CD4-positive, alpha-beta T cell (primary cell): ENCODE measurements at places on chromosomes 5 and 9.

DNA sequence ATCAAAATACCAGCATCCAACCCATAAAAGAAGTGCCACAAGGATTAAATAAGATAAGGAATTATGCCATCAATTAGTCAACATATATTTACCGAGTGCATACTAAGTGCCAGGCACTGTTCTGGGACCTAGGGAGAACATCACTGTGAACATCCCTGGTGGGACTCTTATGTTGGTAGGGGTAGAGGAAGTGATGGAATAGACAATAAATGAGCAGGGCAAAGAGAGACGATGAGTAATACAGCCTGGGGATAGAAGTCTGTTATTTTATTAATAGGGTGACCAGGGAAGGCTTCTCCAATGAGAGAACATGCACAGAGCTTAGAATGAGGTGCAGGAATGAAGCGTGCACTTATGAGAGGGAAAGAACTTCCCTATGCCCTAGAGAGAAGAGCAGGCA lies 47.4 kb upstream of the VLDLR start:
- H3K27me3 ChIP-seq = no peaks in the 10 kb centered on the region
- DNase-seq = no peak
- no peaks in the 10 kb centered on the region for H3K36me3 ChIP-seq
- H3K4me1 ChIP-seq = no peaks in the 10 kb centered on the region
- H3K4me3 ChIP-seq = no peak overlapping the region
- H3K27ac ChIP-seq = no peak overlapping the region

- no peak for DNase-seq
- peaks cover 5% of the 10 kb centered on the region for H3K27me3 ChIP-seq
- H3K27ac ChIP-seq = no peak overlapping the region
- H3K4me1 ChIP-seq = no peaks in the 10 kb centered on the region
- no peak overlapping the region for H3K4me3 ChIP-seq
- H3K36me3 ChIP-seq = no peaks in the 10 kb centered on the region
Observed at GRCh38 chr5:112604732-112605630, 132.7 kb upstream of the APC start.

DNA sequence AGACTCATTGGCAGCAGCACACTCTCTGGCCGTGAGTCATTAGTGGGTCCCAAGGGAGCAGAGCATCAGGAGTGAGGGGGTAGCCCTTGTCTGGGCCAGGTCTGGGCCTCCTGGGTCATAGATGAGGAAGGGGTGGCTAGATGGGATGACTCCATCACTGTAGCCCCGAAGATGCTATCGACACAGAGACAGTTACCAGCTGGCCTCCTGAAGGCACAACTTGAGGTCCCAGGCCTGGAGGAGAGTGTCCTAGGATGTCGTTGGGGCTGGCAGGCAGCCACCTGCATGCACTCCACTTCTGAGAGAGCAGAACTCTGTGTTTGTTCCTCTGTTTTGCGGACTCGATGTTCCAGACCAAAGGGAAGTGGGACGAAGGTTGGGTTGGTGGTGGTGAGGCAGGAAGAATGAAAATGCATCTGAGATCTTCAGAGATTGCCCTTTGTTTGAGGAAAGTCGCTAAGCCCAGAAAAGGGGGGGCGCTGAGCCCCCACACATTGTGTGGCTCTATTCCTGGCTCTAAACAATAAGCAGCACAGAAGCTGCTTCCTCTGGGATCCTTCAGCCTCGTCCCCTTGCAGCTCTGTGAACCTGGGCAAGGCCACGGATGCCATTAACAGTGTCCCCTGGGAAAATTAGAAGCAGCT lies 4.7 kb downstream of the BTNL9 start:
- no peak overlapping the region for H3K27ac ChIP-seq
- H3K4me1 ChIP-seq = no peaks in the 10 kb centered on the region
- no peaks in the 10 kb centered on the region for H3K36me3 ChIP-seq
- DNase-seq = no peak

DNA sequence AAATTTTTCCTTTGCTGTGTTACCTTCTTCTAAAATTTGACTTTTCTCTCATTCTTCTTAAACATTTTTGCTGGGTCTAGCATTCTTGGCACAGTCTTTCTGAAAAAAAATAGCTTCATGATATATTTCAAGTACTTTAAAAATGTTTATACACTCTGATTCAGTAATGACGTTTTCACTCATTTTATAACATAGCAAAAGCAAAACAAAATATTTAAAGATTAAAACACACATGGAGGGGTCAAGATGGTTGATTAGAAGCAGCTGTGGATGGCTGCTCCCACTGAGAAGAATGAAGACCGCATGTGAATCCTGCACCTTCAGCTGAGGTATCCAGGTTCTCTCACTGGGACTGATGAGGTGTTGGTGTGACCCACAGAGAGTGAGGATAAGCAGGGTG lies 188.2 kb downstream of the SGCD start:
- no peak overlapping the region for H3K27ac ChIP-seq
- H3K36me3 ChIP-seq = no peaks in the 10 kb centered on the region
- no peak overlapping the region for H3K4me3 ChIP-seq
- H3K4me1 ChIP-seq = no peaks in the 10 kb centered on the region

- H3K4me1 ChIP-seq = no peaks in the 10 kb centered on the region
- H3K27me3 ChIP-seq = no peaks in the 10 kb centered on the region
- H3K27ac ChIP-seq = no peak overlapping the region
- H3K36me3 ChIP-seq = no peaks in the 10 kb centered on the region
- DNase-seq = no peak
Observed at GRCh38 chr9:18149471-18150011, 324.4 kb upstream of the ADAMTSL1 start.

- H3K27ac ChIP-seq = no peak overlapping the region
- no peak for DNase-seq
- no peaks in the 10 kb centered on the region for H3K27me3 ChIP-seq
- H3K36me3 ChIP-seq = no peaks in the 10 kb centered on the region
Observed at GRCh38 chr5:97420646-97421045, 237.6 kb upstream of the RIOK2 start.

DNA sequence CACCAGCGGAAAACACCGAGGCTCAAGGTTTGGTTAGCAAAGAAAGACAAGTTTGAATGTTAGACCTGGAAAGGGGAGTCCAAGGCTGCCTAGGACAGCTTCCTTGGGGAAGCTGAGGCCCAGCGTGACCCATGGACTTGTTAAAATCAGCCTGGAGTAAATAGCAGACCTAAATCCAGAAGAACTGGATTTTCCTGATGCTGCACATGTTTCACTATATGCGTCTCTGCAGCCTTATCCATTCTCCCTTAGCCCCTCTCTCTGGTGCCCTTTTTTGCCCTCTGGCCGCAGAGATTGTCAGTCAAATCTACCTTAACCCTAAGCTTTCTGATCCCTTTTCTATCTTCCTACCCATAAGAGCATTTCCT lies 119.9 kb downstream of the NTRK2 start:
- DNase-seq = no peak
- H3K27me3 ChIP-seq = no peaks in the 10 kb centered on the region
- H3K4me3 ChIP-seq = no peak overlapping the region
- no peaks in the 10 kb centered on the region for H3K4me1 ChIP-seq

GRCh38 chr5:163653526-163653925 lies 148.1 kb downstream of the MAT2B start:
- H3K4me3 ChIP-seq = no peak overlapping the region
- H3K27ac ChIP-seq = no peak overlapping the region
- no peaks in the 10 kb centered on the region for H3K4me1 ChIP-seq
- no peak for DNase-seq
- H3K36me3 ChIP-seq = no peaks in the 10 kb centered on the region

DNA sequence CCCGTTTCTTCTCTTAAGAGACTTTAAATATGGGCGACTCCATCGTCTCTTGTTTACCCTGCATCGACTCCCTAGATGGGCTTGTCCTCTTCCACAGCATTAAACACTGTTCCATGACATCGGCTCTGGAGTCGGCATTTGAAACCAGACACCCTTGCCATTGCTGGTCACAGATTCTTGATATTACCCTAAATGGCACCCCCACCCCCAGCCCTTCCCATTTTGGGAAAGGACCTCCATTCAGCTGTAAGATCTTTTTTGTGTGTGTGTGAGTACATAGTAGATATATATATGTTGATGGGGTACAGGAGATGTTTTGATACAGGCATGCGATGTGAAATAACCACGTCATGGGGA lies 51.1 kb upstream of the SH3PXD2B start:
- no peak for DNase-seq
- no peak overlapping the region for H3K4me3 ChIP-seq
- H3K36me3 ChIP-seq = no peaks in the 10 kb centered on the region
- peaks cover 5% of the 10 kb centered on the region for H3K27me3 ChIP-seq

- no peak overlapping the region for H3K4me3 ChIP-seq
- no peak overlapping the region for H3K27ac ChIP-seq
- no peak for DNase-seq
Observed at GRCh38 chr5:147188200-147189108, 46.4 kb upstream of the STK32A start.

DNA sequence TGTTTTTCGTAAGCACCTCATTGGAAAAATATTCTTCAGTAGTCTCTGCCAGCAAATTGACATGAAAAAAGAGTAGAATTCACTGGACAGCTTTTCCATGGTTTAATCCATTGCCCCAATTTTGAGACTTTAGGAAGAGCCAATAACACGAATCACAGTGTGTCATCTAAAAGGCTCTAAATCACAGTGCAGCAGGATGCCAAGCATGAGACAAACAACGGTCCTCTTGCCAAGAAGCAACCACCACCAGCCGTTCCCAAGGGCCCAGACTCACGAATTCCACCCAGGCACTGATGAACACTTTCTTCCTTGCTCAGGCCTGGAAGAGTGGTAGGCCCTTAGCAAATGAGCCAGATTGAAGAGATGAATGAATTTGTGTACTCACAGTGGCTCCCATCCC lies 18.3 kb upstream of the IRX4 start:
- no peaks in the 10 kb centered on the region for H3K36me3 ChIP-seq
- H3K27me3 ChIP-seq = peaks cover 13% of the 10 kb centered on the region

DNA sequence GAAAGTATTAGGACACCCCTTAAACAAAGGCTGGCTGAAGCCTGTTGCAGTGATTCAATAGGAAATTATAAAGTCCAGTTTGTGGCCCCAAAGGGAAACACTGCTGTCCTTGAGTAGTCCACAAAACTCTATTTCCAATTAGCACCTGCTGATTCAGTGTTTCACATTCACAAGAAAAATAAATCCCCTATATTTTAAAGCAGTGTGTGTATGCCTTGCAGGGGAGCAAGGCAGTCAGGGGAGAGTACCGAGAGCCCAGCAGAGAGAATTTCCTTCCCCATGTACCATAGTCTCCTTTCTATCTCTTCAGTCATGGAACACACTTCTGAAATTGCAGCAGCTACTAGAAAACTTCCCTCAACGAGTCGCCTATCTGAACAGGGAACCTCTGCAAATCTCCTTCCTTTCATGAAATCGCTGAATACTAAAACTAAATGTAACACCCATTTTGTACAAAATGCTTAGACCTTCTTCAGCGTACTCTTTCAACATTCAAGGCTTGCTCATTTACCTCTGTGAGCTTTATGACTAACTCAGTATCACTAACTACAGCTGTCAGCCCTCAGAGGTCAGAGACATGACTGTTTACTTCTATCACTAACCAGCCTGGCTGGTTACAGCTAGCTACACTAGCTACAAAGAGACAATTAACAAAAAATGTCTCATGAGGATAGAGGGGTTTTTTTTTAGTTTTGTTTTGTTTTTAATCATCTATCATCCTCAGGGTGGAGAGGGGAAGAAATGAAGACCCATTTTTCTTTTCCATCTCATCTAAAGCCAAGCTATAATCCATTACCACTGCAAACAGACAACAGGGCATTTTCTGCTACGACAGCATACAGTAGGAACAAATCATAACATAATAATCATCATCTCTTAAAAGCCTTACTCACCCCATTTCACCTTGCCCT lies 188.7 kb downstream of the EBF1 start:
- DNase-seq = no peak
- no peak overlapping the region for H3K27ac ChIP-seq
- no peaks in the 10 kb centered on the region for H3K4me1 ChIP-seq

DNA sequence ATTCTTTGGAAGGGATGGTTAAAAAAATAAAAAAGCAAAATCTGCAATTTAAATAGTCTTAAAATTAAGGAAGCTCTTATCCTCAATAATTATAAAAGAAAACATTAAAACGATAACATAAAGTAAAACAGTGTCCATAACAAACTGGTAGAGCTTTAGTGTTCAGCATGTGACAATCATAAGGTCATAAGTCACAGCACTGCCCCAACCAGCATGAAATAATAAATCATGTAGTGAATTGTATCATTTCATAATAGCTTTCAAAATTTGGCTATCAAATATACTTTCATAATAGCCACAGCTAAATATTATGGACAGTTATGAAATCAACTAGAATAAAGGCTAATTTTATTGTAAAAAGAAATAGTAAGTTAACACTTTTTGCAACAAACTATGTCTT lies 10.0 kb downstream of the NR3C1 start:
- peaks cover 4% of the 10 kb centered on the region for H3K4me1 ChIP-seq
- H3K4me3 ChIP-seq = no peak overlapping the region
- H3K27me3 ChIP-seq = no peaks in the 10 kb centered on the region
- no peak overlapping the region for H3K27ac ChIP-seq
- no peak for DNase-seq
- H3K36me3 ChIP-seq = peaks cover 6% of the 10 kb centered on the region

GRCh38 chr5:1096838-1097237 lies 15.0 kb downstream of the SLC12A7 start:
- peaks cover 53% of the 10 kb centered on the region for H3K36me3 ChIP-seq
- H3K4me1 ChIP-seq = peaks cover 45% of the 10 kb centered on the region
- no peak overlapping the region for H3K27ac ChIP-seq
- DNase-seq = no peak
